ENCODE measurements at places on chromosomes 16 and 17.
A peak's percentile ranks its signal among the peaks of the same experiment; 100 is the strongest.

- no peak for DNase-seq
Measured at GRCh38 chr16:74468807-74469525, 47.7 kb upstream of the CLEC18B start.

GRCh38 chr16:87681981-87682570 is 79.8 kb downstream of the JPH3 start:
- no peak for DNase-seq

DNA sequence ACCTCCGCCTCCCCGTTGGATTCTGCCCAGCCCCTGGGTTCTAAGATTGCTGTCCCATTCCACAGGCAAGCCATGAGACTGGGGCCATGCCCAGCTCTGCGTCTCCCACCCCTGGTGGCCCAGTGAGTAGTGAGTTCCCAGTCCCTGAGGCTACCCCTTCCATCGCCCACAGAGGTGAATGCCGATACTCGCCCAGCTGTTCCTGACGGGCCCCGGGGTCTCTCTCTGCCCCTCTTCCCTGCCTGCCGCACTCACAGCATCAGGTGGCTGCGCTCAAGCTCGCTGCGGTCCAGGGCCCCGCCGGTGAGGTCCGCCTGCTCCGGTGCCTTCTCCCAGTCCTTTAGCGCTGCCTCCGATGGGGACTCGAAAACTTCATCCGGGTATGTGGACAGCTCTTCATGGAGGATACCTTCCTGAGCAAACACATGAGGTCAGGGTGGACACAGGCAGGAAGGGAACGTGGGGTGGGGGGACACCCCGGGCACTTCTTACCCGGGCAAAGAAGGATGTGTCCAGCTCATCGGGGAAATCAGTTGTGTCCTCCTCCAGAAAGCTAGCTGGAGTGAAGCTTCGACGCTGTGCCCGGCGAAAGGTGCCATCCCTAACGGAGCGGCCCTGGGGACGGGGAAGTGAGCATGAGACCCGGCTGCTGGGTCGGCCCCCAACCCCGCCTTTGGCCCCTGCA is 8.8 kb downstream of the SNRNP25 start:
- no peak for DNase-seq

DNA sequence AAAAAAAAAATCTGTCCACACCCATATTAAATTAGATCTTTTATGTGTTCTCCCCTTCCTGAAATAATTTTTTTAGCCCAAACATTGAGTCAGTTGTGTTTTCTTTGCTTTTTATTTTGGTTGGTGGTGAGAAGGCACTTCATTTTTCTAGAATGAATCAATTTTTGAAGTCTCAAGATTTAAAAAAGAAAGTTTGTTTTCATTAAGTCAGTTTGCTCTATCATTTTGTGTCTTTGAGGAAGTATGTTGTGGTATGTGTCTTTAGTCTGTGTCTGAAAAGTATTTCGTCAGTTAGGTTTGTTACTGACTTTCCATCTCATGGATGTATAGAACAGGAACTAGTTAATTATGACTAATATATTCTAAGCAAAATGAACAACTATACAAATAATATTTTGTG is 3.8 kb downstream of the IGF2BP1 start:
- DNase-seq = no peak

GRCh38 chr17:80866050-80866793 is 125.4 kb upstream of the CHMP6 start:
- peak; percentile 40 for DNase-seq

GRCh38 chr16:23523876-23524385 is 13.6 kb upstream of the GGA2 start:
- DNase-seq = no peak

- no peak for DNase-seq
Measured at GRCh38 chr17:81811705-81812570, 8.0 kb downstream of the GCGR start.

GRCh38 chr17:38434178-38434665 is 6.0 kb downstream of the ARHGAP23 start:
- no peak for DNase-seq

GRCh38 chr16:3587547-3588110 is 10.4 kb upstream of the NLRC3 start:
- DNase-seq = no peak

DNA sequence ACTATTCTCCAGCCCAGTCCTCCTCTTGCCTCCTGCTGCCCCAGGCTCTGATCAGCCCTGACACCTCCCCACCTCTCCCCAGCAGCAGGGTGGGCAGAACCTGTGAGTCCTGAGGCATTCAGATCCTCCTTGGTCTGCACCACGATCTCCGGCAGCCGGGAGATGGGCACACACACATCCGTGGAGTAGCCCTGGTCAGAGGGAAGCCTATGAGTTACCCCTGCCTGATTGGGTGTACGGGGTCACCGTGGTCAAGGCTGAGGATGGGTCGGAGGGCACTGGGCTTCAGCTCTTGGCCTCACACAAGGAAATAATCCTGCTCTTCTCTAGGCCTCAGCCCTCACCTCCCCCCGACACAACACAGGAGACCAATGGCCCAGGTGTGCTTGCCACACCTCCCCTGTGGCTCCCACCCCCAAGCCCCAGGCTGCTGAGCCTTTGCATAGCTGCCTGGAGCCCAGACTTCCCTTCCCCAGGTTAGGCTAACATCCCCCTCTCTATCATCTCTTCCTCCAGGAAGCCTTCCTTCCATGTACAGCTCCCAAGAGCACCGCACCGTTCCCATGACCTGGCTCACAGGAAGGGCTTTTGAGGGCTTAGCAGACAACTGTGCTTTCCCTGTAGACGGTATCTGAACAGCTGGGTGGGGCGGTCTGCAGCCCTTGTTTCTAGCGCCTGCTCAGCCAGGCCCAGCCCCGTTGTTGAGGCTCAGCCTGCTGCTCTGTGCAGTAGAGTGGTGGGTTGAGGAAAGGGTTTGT is 3.7 kb downstream of the LDHD start:
- no peak for DNase-seq

- no peak for DNase-seq
Measured at GRCh38 chr16:2979669-2980226, 498 bp downstream of the PKMYT1 start.

DNA sequence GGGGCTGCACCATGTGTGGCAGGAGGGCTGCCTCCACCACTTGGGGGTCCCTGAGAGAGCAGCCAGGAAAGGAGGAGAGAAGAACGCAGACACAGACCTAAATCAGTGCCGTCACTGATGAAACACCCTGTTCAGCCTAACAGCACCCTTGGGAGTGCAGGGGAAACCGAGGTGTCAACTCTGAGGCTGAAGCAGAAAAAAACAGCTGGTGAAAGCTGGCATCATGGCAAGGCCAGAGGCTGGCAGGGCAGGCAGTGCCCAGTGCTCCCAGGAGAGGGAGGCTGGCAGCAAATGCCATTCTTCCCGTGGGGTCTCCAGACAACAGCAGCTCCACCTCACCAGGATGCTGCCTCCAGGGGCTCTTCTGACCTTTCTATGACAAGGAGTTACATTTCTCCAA is 23.1 kb downstream of the SPHK1 start:
- no peak for DNase-seq

GRCh38 chr16:17416461-17417311 is 54.1 kb downstream of the XYLT1 start:
- peak; percentile 28 for DNase-seq

Data from T-helper 22 cell (primary cell).